HuH-7 (cell line): ENCODE measurements at places on chromosomes 7 and 10.

GRCh38 chr10:101467286-101467770 lies 113.4 kb downstream of the BTRC start:
- peak; percentile 42 for DNase-seq

DNA sequence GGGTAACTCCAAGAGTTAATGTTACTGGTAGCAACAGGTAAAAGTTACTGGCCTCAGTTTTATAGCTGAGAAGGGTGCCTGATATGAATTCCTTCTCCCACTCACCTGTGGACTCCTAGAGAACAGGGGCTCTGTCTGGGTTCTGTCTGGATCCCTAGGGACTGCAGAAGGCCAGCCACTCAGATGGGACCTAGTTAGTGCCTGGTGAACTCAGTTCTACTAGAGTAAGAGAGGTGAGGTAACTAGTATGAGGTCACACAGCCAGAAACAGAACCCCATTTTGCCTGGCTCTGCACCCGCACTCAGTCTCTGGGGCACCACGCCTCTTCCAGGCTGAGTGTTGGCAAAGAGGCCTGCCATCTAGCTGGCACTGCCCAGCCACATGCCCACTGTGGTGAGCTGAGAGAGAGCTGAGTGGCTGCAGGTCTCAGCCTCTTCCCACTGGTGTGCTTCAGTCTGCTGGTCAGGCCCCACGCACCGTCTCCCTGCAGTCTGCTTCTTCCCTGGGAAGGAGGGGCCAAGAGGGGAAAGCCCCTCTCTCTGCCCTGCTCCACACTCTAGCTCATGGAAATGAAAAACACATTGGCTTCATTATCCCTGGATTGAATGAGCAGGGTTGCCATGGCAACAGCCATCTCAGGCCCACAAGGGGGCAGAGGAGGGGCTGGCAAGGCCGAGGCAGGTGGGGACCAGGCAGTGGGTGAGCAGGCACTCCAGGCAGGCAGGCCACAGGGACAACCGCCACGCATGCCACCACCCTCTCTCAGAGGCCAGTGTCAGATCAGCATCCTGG lies 110.6 kb downstream of the ZMIZ1 start:
- DNase-seq = no peak

DNA sequence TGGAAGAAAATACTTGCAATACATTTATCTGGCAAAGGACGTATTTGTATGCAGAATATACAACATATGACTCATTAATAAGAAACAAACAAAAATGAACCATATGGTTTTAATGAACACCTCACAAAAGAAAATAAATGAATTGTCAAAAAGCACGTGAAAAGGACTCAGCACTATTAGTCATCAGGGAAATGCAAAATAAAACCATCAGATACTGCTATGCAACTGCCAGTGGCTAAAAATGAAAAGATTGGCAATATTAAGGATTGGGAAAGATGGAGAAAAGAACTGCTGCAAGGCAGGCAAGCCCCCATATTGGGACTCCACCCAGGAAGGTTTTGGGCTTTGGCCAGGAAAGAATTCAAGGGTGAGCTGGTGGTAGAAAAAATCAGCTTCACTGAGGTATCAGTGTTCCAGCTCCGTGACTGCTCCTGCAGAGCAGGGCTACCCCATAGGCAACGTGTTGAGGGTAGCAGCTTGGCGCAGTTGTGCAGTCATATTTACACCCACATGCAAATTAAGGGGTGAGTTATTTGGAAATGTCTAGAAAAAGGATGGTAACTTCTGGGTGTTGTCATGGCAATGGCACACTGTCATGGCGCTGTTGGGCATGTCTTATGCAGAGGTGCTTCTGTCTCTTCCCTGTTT lies 72.7 kb downstream of the CUBN start:
- no peak for DNase-seq

DNA sequence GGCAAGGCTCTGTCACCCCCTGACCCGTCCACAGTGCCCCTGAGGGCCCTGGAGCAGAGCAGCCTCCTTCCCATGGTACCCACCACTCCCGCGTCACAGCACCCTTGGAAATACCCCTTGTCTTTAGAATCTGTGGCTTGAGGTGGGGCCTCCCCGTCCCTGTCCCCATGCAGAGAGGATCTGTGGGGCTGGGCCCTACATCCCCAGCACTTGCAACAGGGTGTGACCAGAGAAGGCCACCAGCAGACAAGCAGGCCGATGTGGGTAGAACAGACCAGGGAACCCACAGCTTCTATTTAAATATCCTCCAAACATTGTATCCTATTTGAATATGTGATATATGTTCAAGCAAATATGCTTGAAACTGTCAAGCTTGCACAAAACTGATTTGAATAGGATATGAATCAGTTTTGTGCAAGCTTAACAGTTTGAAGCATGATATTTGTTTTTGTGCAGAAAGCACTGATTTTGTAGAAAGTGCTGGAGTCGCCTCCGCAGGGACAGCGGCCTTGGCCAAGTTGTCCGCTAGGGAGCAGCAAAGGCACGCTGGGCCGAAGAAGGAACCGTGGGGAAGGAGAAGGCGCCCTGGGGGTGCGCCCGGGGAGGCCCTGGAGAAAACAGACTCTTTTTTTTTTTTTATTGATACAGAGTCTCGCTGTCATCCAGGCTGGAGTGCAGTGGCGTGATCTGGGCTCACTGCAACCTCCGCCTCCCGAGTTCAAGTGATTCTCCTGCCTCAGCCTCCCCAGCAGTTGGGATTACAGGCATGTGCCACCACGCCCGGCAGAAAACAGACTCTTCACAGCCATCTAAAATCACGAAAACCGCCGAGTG lies 2.2 kb downstream of the CFAP46 start:
- peak; percentile 71 for DNase-seq

DNA sequence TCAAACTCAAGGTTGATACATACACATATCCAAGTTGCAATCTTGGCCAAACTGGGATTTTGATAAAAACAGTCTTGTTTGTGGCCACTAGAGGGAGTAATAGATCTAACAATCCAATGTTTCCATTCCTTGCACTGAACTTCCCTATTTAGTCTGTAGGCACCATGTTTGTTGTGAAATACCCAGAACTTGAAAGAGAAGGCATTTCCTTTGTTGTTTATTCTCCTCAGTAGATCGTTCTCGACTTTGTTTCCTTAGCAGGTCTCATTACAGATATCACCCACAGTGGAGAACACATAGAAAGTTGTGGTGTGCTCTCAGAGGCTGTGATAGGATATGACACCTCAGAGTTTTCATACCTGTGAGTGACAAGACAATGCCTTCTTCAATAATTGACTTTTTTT lies 70.3 kb upstream of the MXI1 start:
- peak; percentile 52 for DNase-seq

- DNase-seq = no peak
Measured at GRCh38 chr7:126778101-126778500, 474.6 kb downstream of the GRM8 start.

GRCh38 chr10:98675902-98676301 lies 229.2 kb upstream of the HPS1 start:
- no peak for DNase-seq

- no peak for DNase-seq
Measured at GRCh38 chr10:17060289-17060688, 69.3 kb downstream of the CUBN start.

- DNase-seq = no peak
Measured at GRCh38 chr7:23167691-23168090, 14.2 kb upstream of the NUP42 start.

DNA sequence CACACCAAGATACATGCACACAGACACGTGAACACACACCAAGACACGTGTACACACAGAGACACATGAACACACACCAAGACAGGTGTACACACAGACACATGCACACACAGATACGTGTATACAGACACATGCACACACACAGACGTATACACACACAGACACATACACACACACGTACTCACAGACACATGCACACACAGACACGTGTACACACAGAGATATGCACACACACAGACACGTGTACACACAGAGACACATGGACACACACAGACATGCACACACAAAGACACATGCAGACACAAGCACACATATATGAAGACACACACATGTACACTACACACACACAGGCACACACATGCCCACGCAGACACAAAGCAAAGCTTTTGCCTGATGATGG lies 134.6 kb downstream of the TCERG1L start:
- DNase-seq = no peak

DNA sequence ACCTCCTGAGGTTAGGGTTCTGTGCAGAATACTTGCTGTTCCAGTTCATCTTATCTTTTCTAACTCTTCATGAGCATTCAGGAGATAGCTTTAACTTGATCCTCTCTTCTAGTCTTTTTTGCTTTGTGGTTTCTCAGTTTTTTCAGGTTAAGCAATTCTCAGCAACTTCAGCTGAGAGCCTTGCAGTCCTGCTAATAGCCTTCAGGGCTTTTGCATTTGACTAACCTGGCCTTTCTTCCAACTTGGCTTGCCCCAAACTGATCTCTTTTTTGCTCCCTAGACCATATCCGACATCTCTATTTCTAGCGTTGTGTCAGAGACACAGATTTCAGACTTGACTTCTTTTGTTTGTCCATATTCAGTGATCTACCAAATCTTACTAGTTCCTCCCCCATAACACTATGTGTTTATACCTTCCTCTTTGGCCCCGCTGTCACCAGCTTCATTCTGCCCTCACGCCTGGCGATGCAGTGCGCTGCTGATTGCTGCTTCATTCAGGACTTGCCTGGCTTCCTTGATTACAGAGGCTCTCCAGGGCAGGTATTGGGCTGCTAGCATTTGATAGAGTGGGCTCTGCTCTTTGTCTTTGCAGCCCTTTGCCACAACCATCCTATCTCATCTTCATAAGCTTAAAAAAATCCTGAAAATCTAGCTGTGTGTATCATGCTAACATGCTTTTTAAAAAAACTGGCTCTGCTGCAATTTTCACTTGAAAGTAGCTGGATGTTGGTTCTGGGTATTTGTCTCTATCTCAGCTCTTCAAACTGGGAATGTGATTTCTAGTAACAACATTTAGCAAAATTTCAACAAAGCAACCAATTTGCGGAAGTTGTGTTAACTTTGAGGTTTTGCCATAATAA lies 9.6 kb downstream of the CUL1 start:
- no peak for DNase-seq

DNA sequence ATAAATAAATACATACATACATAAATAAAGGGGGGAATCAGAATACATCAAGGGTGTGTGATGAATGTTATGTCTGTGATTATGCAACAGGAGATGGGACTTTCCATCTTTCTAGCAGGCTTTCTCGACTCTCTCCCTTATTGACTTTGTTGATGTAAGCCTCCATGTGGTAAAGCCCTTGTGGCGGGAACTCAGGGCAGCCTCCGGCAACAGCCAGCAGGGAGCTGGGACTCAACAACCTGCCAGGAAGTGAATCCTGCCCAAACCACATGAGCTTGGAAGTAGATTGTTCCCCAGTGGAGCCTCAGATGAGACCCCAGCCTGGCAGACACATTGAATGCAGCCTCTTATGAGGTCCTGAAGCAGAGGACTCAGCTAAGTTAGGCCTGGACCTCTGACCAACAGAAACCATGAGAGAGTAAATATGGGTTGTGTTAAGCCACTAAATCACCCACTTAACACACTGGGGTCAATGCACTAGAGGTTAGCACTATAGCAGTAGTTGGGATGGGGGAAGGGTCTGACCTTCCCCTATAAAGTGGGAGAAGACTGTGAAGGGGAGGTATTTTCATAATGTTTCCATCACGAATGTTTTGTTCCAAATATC lies 104.0 kb downstream of the JCAD start:
- DNase-seq = peak; percentile 74

DNA sequence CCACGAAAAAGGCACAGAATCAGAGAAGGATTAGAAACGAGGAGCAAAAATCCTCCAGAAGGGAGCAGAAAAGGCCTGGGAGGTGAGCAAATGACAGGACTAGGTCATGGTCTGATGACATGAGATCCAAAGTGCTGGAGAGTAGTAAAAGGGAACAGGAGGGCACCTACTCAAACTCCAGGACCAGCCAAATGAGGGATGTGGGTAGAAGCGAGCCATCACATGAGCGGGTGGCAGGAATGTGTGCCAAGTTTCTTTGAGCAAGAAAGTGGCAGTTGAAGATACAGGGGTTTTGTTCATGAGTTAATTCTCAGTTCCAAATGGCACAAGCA lies 112.6 kb downstream of the RNF32 start:
- DNase-seq = no peak
